ENCODE measurements at places on chromosomes 6 and 20. TPM values are rescaled to one million over a fixed set of nuclear protein-coding genes. Genes with fewer than 3 reads are reported as not detected.

Gene HTR1B
- total RNA-seq: not detected

- DNase-seq: no peak
Observed at GRCh38 chr20:19880256-19881079, 122.4 kb downstream of the RIN2 start.

DNA sequence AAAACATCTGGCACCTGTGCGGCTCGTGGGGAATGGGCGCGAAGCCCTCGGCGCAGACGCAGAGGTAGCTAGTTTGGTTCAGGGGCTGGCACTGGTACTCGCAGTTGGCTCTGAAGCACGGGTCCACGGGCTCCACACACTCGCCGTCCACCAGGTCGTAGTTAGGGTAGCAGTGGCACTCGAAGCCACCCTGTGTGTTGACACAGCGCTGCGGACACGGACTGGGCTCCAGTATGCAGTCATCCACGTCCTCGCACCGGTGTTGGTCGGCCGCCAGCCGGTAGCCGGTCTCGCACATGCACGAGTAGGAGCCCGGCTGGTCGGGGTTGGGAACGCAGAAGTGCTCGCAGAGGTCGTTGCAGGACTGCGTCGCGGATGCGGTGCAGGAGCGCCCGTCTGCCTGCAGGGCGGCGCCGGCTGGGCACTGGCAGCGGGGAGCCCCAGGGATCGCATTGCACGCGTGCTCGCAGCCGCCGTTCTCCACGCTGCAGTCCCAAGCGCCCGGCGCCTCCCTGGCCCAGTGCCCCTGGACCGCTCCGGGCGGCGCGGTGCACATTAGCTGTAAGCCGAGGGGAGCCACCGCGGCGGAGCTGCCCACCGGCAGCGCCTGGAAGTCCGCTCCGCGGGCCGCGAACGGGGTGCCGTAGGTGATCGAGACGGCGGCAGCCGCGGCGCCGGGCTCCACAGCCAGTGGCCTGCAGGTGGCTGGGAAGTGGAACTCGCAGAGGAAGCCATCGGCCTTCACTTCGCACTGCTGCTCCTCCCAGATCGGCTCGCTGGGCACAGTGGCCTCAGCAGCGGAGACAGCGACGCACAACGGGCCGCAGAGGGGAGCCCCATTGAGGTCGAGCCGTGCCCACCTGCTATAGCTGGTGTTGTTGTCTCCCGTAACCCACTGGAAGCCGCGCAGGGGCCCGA is 930 bp downstream of the THBD start:
- peak; percentile 36 for DNase-seq

GRCh38 chr6:35213298-35213791 is 411 bp upstream of the SCUBE3 start:
- no peak for DNase-seq

Gene HACE1
- total RNA-seq: 19.2 TPM

- DNase-seq: no peak
Observed at GRCh38 chr6:35192301-35192860, 21.4 kb upstream of the SCUBE3 start.

DNA sequence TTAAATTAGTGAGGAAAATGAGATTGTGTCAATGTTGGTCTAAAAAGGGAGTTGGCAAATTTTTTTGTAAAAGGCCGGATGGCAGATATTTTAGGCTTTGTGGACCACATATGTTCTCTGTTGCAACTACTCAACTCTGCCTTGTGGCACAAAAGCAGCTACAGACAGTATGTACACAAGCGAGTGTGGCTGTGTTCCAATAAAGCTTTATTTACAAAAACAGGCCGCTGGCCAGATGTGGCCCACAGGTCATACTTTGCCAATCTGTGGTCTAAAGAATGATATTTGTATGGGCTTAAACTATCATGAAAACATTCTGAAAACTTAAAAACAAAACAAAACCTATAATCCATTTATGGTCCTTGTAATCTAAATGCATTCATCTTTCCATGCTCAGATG is 228.3 kb downstream of the CLIC5 start:
- DNase-seq: no peak

Gene FABP7
- total RNA-seq: not detected

Gene NR2E1
- not detected for total RNA-seq

DNA sequence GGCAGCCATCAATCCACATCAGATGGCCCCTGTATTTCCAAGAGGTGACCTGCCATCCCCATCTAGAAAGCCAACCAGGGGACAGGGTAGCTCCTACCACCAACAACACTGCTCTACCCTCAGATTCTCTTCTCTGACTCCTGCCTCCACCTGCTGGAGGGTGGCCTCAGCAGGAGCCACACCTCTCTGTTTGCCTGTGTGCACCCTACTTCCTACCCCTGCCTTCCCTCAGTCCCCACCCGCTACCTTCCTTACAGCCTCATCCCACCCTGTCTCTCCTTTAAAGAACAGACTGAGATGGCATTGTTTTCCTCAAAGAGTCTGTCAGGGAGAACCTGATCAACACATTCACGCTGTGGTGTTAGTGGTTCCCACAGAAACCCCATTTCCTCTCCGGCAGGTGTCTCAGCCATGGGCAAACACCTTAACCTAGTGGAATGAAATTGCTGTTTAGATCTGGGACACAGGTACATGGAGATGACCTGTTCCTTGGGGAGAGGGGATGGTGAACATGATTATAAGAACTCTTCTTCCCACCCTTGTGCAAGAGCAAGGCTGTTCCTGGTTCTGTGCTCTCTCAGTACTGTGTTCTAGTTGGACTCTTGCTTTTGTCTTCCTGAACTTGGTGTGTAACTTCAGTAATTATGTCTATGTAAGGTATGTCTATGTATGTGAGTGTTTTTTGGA is 1.8 kb downstream of the ENTPD6 start:
- no peak for DNase-seq

Gene RAET1E
- not detected for total RNA-seq

DNA sequence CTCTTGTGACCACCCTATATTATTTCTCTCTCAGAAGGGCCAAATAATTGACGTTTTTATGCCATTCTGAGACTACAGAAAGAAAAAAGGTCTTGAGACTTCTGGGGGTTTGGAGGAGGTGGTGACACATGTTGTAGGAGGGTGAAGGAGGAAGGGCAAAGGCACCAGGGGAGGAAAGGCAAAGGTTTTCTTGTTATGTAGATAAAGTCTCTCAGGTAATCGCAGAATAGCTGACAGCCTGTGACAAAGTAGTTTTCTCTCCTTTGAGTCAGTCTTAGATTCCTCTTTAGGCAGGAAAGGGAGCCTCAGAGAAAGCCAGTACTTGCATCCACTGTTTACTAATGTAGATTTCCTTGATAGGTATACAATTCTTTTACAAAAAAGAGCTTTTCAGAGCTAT is 23.6 kb downstream of the OR2B2 start:
- DNase-seq: no peak

DNA sequence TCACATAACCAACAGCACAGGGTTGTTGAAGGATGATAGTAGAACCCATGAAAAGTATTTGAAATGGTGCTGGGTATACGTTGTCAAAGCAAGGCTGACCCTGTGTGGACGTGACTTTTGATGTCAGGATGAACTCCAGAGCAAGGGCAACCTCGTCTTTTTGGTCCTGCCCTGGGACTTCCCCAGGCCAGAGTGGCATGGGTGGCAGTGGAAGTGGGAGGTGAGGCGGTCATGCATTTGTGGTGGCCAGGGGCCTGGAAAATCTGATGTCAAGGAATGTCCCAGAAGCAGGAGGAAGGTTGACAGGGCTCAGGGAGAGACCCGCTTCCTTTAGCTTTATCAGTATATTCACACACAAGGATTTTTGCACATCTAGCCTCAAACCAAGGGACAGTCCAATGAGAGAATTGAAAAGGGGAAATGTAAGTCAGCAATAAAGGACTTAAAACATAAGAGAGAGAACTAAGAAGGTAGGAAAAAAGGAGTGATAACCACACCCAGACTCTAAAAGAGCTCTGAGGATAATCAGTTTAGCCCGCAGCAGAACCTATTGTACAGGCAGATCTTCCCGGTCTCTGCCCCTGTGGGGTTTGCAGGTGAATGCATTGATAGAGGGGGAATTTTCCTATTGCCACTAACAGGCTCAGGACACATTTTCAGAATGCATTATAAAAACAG is 98.8 kb upstream of the HDGFL1 start:
- no peak for DNase-seq

Gene RNF144B
- total RNA-seq: 5.7 TPM

GRCh38 chr6:105310371-105310770 is 92.5 kb downstream of the PREP start:
- no peak for DNase-seq

- DNase-seq: no peak
Observed at GRCh38 chr6:157433678-157434081, 52.7 kb downstream of the ZDHHC14 start.
